A549 treated with RU486 at 1 μM for 4 hours (cell line): ENCODE measurements at places on chromosomes 7 and 10. TPM values are rescaled to one million over a fixed set of nuclear protein-coding genes. Genes with fewer than 3 reads are reported as not detected.

EGR2 gene
- 0.29 to 0.75 TPM (median 0.38 TPM) in 5 replicates for total RNA-seq

FAM131B gene
- total RNA-seq: 0.33 to 0.71 TPM (median 0.46 TPM) in 5 replicates

CHN2 gene
- 0.07 to 0.27 TPM in 2 of 5 replicates, not detected in the others for total RNA-seq

C10orf67 gene
- total RNA-seq: 0.03 to 0.24 TPM (median 0.13 TPM) in 4 of 5 replicates, not detected in the other

CYP2E1 gene
- 0.18 to 0.35 TPM (median 0.22 TPM) in 5 replicates for total RNA-seq

WDFY4 gene
- not detected in 5 replicates for total RNA-seq

ABCB4 gene
- not detected in 5 replicates for total RNA-seq

GJC3 gene
- total RNA-seq: 0.14 to 0.31 TPM (median 0.21 TPM) in 4 of 5 replicates, not detected in the other

TRIM24 gene
- 4.9 to 8.6 TPM (median 7.3 TPM) in 5 replicates for total RNA-seq

ENO4 gene
- 0.15 to 0.31 TPM (median 0.22 TPM) in 5 replicates for total RNA-seq

ACHE gene
- total RNA-seq: 1.4 to 2.5 TPM (median 2.2 TPM) in 5 replicates
